ENCODE measurements at places on chromosomes 2 and 18.
A peak's percentile ranks its signal among the peaks of the same experiment; 100 is the strongest.

- DNase-seq: no peak
These were observed 70.4 kb upstream of the DTNA start for GRCh38 chr18:34639687-34640086.

DNA sequence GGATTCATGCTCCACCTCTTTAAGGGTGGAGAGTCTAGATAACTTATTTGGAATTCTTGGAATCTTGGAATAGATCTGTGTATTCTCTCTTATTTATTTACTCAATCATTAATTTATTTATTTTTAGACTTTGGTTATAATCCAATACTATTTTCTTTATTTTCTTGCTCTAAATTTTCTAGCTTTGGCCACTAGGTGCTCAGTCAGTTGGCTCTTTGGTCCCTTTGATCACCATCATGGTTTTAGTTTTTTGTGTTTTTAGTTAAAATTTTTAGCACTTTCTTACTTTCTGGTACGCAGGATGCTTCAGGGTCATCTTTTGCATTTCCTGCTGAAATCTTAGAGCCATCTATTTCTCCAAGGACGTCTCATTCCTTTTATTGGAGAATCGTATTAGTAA, 5.2 kb upstream of the PLEK start:
- DNase-seq: no peak

DNA sequence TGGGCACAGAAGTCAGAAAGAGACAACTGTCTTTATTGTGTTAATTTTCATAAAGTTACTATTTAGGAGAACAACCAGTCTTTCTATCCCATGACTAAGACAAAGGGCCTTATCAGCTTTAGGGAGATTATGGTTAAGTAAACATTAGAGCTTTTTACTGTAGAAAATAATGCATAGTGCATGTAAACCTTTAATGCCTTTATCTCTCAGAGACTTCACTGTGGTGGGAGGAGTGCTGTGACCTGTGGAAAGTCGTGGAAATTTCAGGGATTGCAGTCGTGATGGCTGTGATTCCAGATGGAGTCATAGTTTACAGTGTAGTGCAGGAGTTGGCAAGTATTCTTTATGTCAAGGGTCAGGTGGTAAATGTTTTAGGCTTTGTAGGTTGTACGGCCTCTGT, 15.8 kb downstream of the ZNF236 start:
- DNase-seq: no peak

- DNase-seq: no peak
These were observed 27.9 kb downstream of the ZAP70 start for GRCh38 chr2:97741251-97741650.

DNA sequence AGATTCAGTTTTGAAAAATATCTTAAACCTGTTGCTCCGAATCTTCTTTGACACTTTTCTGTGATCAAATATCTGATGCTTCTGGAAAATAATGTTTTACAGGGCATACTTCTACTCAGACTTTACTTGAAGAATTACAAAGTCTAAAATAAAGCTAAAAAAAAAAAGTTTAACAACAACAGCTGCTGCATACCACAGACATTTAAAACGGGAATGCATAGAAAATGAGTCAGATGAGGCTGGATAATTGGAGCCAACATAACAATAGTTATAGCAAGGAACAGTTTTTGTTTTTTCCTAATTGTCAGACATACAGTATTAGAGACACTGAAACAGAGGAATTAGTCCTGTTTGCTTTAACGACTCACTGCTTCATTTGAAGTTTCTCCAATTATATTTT, 1090.2 kb downstream of the SUCLG1 start:
- no peak for DNase-seq

DNA sequence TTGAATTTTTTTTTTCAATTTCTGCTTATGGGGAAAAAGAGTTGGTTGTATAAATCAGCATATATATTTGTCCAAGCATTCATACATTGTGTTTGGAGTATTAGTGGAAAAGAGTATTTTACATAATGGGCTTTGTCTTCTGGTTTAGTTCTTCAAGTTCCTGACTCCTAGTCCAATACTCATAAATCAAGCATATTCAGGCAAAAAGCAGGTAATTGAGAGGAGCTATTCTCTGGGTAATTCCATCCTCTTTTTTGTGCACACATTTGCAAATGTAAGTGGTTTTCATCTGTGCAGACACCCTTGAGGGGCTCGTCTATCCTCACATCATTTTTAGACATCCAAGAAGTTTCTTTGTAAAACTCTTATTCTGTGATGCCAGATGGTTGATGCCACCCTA, 337.2 kb downstream of the ARHGAP15 start:
- DNase-seq: no peak

- peak; percentile 19 for DNase-seq
These were observed at the start of gene MYO1B for GRCh38 chr2:191245046-191245868. Gene MYO1B (plus strand): TSS chr2:191245404. CDS start chr2:191276896, 31,492 bp downstream.

Data from memory B cell (primary cell).